ENCODE measurements at places on chromosomes 16 and 17.

- peak; percentile 38 for DNase-seq
Measured at GRCh38 chr17:9982159-9982558, 77.1 kb upstream of the RCVRN start.

- DNase-seq: no peak
Measured at GRCh38 chr16:1433756-1434155, 2.9 kb downstream of the PERCC1 start.

GRCh38 chr16:13926891-13927290, 6.9 kb downstream of the ERCC4 start:
- no peak for DNase-seq

DNA sequence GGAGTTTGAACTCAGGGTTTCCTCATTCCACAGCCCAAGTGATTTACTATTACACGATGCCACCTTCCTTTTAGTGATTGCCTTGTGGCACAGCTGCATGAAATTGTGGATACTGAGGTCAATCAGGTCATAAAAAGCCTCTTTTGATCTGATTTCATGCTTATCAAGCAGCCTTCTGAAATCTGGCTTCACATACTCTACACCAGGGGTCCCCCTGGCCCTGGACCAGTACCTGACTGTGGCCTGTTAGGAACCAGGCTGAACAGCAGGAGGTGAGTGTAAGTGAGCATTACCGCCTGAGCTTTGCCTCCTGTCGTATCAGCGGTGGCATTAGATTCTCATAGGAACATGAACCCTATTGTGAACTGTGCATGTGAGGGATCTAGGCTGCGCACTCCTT, 13.8 kb downstream of the SLFN5 start:
- no peak for DNase-seq

- DNase-seq: peak; percentile 16
Measured at GRCh38 chr16:49750341-49751000, 105.4 kb downstream of the ZNF423 start.

DNA sequence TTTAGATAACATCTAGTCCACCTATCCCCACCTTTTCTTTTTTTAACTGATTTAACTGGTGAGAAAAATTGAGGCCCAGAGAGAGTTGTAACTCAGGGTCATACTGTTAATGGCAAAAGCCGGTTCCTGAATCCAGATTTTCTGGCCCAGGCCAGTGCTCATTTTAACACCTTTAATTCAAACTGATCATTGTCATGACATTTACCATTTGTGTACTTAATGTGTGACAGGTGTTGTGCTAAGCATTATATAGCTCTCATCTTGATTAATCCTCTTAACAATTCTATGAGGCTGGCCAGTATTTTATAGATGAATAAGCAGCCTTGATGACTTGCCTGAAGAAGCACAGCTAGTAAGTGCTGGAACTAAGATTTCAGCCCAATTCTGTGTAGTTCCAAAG, 14.4 kb downstream of the RHOT1 start:
- DNase-seq: no peak

DNA sequence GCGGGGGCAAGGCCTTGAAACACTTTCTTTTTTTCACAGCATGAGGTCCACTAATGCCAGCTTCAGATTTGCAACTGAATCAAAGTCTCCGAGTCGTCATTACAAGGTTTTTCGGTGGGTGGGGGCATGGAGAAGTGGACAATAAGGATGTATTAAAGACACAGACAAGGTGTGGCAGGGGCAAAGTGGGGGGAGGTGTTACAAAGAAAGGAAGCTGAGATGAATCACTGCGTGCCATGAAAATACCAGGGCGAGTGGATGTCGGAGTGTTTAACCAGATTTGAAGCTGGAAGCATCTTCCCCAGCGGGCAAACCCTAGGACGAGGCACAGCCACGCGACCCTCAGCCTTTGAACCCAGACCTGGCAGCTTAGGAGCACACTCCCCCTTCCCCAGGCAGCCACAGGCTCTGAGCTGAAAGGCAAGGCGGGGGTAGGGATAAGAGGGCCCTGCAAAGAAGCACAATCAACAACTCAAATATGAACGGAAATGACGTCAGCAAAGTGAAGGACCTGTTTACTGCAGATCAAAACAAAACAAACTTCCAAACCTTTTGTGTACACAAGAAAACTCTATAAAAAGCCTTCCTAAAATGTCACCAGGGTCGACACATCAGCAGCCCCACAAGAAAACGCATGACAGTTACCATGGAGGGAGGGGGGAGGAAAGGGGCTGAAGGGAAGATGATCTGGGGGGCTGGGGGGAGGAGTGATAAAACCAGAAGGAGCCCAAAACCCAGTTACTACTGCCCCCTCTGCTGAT, 5.6 kb upstream of the ZFHX3 start:
- no peak for DNase-seq

GRCh38 chr17:31568539-31568938, 177.1 kb downstream of the RAB11FIP4 start:
- no peak for DNase-seq
